ENCODE measurements at places on chromosomes 3 and 15.

GRCh38 chr3:194075088-194075615 is 60.8 kb upstream of the HES1 start:
- no peak for DNase-seq

GRCh38 chr15:93044301-93045190 is 44.5 kb downstream of the RGMA start:
- DNase-seq, result no peak

GRCh38 chr3:68441054-68441453 is 491.3 kb downstream of the TAFA4 start:
- DNase-seq, result no peak

DNA sequence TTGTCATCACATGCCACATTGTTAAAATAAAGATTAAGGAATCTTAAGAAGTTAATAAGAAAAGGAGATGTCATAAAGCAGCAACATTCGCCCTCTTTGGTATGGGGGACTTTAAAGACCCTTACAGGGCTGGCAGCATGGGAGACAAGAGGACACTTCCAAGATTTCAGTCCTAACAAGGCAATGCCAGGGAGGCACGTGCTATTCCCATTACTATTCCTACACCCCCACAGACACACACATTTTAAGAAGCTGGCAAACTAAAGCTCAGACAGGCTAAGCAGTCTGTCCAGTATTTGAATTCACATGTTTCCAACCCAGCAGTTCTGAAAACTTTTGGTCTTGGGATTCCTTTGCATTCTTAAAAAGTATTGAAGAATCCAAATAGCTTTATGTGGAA is 80.8 kb downstream of the WDR49 start:
- DNase-seq, result no peak

- no peak for DNase-seq
These were observed 194.4 kb upstream of the GBE1 start for GRCh38 chr3:81955878-81956277.

DNA sequence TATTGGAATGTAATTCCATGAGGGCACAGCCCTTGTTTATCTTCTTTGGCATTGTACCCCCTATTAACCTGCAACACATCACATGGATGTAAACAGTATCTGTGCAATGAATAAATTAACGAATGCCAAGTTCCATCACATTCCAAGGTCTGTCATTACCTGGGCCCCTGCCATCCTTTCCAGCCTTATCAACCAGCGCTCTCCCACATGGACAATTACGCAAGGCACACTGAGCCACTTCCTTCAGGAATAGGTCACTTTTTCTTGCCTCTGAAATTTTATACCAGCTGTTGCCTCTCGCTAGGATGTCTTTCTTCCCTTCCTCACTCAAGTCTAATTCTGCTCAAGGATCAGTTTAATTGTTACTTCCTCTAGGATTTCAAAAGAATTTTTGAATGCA is 1051.8 kb upstream of the CFAP20DC start:
- no peak for DNase-seq

DNA sequence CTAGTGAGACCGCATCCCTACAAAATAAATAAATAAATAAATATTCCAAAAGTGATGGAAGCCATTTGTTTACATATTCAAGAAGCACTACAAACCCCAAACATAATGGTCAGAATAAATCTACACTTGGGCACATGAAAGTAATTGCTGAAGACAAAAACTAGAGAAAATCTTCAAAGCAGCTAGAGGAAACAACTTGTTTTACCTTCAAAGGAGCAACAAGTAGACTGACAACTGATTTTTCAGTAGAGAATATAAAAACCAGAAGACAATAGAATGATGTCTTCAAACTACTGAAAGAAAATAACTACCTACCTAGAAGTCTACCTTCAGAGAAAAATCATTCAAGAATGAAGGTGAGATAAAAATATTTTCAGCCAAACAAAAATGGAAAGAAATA is 89.4 kb downstream of the TPRA1 start:
- DNase-seq, result no peak

DNA sequence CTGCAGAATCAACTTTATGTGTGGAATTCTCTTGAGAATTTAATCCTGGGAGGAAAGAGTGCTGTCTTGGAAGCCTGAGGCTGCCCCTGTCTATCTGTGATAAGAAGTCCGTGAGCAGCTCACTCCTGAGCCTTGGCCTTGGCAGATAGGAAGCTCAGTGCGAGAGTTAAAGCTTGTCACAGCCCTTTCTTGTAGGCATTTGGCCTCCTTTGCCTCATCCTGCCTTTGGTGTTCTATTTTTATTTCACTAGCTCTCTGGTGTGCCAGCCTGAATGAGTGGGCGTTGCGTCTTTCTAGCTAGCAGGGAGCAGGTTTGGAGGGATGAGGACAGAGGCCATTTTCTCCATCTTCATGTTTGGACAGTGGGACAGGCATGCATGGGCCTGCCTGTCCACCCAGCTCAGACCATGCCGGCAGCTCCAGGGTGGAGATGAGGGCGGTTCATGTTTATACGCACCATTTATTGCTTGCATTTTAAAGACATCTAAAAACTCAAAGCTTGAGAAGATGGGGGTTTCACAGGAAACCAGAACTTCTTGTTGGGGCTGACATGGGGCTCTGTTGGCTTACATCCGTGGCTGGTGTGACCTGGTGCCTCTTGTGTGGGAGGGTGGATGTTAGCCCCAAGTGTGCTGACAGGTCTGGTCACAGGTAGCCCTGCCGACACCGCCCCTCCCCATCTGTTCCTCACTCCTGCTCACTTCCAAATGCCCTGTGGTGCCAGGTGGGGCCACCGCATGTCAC is 29.8 kb downstream of the IRAK2 start:
- no peak for DNase-seq

GRCh38 chr15:45795440-45796069 is 160.7 kb downstream of the SQOR start:
- DNase-seq, result no peak

DNA sequence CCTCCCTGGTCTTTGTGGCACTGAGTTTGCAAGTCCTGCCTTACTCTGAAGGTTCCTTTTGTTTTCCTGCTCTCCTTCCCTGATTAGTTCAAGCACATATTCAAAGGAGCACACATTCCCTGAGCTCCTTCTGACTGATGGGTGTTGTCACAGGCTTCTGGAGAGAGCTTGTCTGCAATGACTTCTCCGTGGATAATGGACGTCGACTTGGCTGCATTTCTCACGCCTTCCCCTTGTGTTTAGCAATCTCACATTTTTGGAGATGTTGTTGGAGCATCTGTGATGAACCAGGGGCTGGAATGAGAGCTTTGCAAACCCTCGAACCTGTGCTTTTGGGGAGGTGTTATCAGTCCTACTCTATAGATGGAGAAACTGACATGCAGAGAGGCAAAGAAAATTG is 375.4 kb upstream of the PROK2 start:
- no peak for DNase-seq

- no peak for DNase-seq
These were observed 2.4 kb downstream of the CCNDBP1 start for GRCh38 chr15:43187544-43188155.

GRCh38 chr3:179672918-179673317 is 20.1 kb downstream of the USP13 start:
- no peak for DNase-seq

DNA sequence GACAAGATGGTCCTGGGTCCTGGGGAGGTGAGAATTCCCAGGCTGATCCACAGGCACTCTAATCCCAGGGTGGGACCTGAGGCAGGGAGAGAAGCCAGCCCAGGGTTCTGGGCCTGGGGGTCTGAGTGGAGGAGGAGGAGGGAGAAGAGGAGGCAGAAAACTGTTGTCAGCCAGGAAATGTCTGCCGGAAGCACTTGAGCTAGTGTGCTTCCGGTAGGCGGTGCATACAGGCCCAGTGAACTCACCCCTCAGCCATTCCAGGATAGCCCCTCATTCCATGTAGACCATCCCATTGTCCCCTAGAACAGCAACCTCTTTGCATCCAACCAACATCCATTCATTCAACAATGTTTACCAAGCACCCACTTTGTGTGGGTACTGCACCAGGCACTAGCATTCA is 47.9 kb upstream of the LCTL start:
- no peak for DNase-seq

DNA sequence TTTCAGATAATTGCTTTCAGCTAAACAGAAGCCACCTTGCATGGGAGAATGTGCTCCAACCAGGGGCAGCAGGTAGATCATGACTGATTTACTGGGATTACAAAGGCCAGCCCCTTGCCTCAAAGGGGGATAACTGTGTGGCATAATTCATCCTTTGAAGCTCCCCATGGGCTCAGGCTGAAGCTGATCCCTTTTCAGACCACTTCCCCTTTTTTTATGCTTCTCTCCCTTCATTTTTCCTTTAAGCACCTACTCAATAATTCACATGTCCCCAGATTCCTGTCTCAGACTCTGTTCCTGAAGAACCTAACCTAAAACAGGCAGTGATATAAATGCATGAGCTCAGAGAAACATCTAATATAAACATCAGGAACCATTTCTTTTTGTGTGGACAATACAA is 8.2 kb upstream of the MYRIP start:
- no peak for DNase-seq

- DNase-seq, result no peak
These were observed 26.8 kb upstream of the PCOLCE2 start for GRCh38 chr3:142915636-142916035.

DNA sequence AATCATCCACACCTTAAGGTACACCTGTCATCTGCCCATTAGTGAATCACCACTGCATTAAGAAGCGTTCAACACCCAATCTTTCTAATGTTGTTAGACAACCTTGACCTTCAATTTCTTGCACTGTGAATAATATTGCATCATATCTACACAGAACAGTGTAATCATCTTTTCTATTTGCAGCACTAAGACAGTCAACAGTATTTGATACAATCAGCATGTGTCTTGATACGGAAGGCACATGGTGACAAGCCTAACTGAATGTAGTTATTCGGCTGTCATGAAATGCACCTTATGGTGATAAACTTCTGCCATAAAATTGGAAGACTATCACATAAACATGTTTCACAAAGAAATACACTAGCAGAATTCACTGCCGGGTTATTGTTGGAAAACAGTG is 253.9 kb upstream of the THRB start:
- DNase-seq, result no peak

GRCh38 chr3:14847613-14848541 is 29.1 kb downstream of the FGD5 start:
- DNase-seq, result no peak

DNA sequence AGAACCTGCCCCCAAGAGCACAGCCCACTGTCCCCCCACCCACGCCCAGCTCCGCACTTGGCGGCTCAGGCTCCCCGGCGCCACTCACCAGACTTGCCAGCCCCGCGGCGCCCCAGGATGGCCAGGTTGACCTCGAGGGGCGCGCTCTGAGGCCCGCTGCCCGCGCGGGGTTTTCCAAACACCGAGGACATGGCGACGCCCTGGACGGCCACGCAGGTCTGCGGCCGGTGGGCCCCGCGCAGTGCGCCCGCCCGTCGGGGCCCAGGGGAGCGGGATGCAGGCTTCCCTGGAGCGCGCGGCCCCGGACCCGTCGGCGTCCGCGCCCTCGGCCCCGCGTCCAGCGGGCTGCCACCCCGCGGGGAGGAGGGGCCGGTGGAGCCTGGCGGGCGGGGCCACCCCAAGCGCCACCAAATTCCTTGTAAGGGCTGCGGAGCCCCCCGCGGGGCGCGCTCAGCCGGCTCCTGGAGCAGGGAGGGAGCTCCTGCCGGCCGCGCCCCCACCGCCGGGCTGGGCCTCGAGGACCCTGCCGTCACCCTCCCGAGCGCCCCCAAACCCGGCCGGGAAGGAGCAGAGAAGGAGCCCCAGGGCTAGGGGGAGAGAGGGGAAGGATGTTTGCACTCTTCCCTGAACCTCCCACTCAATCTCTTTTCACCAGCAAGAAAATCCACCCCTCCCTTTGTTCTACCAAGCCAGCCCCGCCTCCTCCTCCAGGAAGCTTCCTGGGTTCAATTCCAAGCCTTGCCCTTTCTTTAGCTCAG is at the start of gene RASL12:
Gene RASL12, minus strand, starts transcription at position 347 of the 758 bp plus-strand sequence. Its CDS starts 156 bp downstream, at position 191.
- no peak for DNase-seq

- no peak for DNase-seq
These were observed 26.2 kb downstream of the EEFSEC start for GRCh38 chr3:128179484-128179819.

- no peak for DNase-seq
These were observed 181.4 kb downstream of the CACNA2D3 start for GRCh38 chr3:54303517-54304375.

- no peak for DNase-seq
These were observed 8.6 kb upstream of the ZNF621 start for GRCh38 chr3:40516201-40516600.

- DNase-seq, result no peak
These were observed 45.4 kb downstream of the EPHB1 start for GRCh38 chr3:134840459-134840858.

DNA sequence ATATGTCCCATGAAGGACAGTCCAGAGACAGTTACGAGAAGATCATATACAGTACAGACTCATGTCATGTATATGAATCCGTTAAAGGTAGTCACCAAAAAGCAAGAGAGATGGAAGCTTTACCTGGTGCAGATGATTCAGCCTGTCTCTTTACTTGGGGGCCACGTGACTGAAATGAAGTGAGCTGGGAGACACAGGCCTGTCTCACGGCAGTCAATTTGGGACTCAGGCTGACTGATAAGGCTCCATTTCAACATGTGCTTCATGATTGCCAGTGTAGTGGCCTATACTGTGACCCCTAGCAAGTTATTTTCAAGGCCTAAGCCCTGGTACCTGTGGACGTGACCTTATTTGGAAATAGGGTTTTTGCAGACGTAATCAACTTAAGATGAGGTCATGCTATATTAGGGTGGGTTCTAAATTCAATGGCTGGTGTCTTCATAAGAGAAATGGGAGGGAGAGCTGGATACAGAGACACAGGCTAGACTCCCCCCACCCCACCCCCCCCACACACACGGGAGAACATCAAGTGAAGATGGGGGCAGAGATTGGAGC is 3.0 kb upstream of the PROK2 start:
- DNase-seq, result no peak

- no peak for DNase-seq
These were observed 324.2 kb upstream of the ATP11B start for GRCh38 chr3:182469086-182469485.

DNA sequence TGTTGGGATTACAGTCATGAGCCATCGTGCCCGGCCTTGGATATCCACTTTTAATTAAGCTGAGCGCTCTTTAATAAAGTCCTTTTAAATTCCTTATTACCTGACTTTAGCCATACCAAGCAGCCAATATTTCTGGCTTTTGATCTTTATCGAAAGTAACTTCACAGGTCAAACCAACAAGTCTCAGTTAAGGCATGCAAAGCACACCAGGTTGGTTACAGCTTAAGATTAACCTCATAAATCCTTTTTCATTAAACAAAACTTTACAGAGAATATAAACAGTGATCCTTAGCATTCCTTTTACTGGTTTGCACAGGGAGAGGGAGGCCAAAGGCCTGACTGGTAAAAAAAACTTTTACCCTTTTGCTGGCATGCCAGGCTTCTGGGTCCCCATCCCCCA is 17.7 kb downstream of the ZNF662 start:
- DNase-seq, result no peak

- DNase-seq, result no peak
These were observed 28.5 kb upstream of the KCNMB2 start for GRCh38 chr3:178507507-178508442.

GRCh38 chr3:45134758-45135521 is 11.2 kb downstream of the CDCP1 start:
- no peak for DNase-seq

DNA sequence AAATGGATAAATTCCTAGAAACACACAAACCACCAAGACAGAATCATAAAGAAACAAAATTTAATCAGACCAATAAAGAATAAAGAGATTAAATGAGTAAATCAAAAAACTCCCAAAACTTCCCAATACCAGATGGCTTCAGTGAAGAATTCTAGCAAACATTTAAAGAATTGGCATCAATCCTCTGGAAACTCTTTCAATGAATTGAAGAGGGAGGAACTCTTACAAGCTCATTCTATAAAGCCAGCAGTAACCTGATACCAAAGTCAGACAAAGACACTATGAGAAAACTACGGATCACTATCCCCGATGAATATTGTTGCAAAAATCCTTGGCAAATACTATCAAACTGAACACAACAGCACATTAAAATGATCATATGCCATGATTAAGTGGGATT is 81.9 kb upstream of the SLCO2A1 start:
- DNase-seq, result no peak

All from activated CD8-positive, alpha-beta memory T cell treated with anti-CD3 and anti-CD28 coated beads for 1 hour (primary cell).